Head of caudate nucleus (tissue), 42 donors: ENCODE measurements at places on chromosomes 6 and 20.
A peak's percentile ranks its signal among the peaks of the same experiment; 100 is the strongest.

GRCh38 chr6:136517002-136517401, 33.2 kb downstream of the MAP7 start:
- DNase-seq, result no peak

- no peak for DNase-seq
Measured at GRCh38 chr6:62035952-62036351, 250.1 kb downstream of the KHDRBS2 start.

- DNase-seq, result no peak
Measured at GRCh38 chr6:36576578-36576977, 17.6 kb upstream of the SRSF3 start.

- DNase-seq, result no peak
Measured at GRCh38 chr6:153790876-153791473, 248.1 kb upstream of the OPRM1 start.

DNA sequence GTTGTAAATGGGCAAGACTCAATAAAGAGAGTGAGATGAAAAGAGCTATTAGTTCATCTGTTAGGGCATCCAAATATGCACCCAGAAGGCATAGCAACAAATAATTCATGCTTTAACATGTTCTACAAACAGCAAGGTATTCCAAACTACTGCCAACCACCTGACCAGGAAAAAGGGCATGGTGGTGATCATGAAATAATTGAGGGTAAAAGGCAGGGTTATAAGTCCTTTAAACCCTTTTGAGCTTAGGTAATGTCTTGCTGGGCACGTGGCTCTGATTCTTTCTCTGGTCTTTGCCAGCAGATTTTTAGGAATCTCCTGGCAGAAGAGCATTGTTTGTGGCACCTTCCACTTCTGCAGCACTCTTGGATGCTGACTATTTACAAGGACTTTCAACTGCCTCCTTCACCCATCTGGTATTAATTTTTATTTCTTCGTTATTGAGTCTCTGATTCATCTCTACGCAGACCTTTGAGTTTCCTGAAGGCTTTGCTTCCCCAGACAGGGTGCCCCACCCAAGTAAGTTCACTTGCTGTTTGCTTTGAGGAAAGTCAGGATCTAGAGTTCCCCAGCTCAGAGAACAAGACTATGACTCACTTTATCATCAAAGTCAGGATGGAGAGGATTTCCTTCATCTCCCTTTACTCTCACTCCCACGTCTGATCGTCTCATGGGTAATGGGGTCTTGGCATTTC, 83.4 kb upstream of the NEDD9 start:
- no peak for DNase-seq

DNA sequence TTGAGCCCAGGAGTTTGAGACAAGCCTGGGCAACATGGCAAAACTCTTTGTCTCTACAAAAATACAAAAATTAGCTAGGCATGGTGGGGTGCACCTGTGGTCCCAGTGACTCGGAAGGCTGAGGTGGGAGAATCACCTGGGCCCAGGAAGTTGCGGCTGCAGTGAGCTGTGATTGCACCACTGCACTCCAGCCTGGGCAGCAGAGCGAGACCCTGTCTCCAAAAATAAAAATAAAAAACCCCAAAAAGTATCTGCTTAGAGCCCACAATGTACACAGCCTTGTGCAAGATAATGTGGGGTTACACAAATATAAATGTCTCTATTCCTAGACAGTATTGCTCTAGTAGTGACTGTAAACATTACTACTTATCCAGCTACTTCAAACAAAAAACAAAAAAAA, 5.9 kb downstream of the ESF1 start:
- no peak for DNase-seq

DNA sequence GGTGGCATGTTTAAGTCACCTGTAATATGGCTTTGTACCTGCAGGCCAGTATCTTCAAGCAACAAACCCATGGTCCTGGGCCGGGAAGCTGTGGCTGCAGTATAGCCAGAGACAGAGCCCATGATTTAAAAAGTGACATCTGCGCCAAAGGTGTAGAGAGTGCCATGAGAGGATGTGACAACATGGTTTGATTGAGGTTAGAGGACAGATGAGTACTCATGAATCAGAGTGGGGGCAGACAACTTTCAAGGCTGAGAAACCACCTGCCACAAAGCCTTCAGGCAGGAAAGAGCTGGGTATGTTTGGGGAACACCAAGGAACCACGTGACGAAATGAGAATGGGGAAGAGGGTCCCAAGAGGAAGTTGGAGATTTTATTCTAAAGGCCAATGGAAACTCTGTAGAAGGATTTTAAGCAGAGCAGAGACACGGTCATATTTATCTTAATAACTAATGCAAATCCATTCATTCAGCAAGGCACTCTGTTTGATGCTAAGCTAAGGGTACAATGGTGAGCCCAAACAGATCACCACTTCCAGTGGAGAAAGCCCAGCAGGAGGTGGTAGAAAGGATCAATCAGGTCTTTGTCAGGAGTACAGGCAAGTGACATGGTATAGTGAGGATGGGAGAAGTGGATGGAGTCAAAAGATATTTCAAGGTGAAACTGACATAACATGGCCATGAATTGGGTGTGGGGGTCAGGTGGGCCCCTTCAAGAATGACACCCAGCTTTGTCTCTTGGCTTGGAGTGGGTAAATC, 3.4 kb upstream of the MICAL1 start:
- no peak for DNase-seq

- DNase-seq, result peak; percentile 38
Measured at GRCh38 chr20:6636209-6637159, 131.0 kb upstream of the BMP2 start.
